ENCODE measurements at places on chromosomes 13 and 19.

DNA sequence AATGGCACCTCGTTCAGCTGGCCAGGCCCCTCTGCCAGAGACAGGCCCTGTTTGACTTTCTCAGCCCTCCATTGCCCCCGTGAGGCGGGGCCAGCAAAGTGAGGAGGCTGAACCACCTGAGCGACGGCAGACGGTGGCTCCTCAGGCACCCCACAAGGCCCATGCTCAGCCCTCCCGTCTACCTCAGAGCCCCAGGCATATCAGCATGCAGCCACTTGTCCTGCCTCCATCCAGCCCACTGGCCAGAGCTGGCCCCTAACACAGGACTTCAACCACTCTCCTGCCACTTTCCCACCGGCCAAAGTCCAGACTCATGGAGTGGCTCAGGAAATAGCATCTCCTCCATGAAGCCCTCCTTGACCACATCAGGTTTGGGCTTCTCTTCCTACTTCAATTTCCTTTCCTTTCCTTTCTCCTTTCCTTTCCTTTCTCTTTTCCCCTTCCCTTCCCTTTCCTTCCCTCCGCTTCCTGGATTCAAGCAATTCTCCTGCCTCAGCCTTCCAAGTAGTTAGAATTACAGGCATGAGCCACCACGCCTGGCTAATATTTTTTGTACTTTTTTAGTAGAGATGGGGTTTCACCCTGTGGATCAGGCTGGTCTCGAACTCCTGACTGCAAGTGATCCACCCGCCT is 9.3 kb downstream of the SLC7A10 start:
- no peak for DNase-seq

GRCh38 chr13:85590231-85590931 is 208.8 kb downstream of the SLITRK6 start:
- DNase-seq, result no peak

- DNase-seq, result peak; percentile 47
These were observed 27.9 kb upstream of the VSTM2B start for GRCh38 chr19:29497686-29498436.

- no peak for DNase-seq
These were observed 149.0 kb downstream of the SLITRK1 start for GRCh38 chr13:83733293-83733692.

DNA sequence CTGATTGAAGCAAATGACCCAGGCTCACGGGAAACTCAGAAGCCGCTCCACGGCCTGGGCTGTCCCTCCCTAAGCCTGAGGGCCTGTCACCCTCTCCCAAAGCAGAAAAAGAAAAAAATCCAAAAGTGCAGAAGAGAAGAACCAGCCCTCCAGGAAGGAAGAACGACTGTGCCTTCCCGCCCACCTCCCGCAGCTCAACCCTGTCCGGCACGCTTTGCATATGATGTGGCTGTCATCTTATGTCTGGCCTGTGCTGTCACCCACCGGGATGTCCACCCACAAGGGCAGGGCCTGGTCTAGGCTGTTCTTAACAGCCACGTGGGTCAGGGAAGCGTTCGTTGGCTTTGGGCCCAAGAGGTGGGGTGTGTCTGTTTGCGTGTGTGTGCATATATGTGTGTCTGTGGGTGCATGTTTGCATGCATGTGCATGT is 13.7 kb downstream of the ZBTB7A start:
- DNase-seq, result no peak

GRCh38 chr13:80224468-80224867 is 116.5 kb downstream of the SPRY2 start:
- no peak for DNase-seq

GRCh38 chr19:8705742-8706141 is 7.1 kb upstream of the ACTL9 start:
- no peak for DNase-seq

DNA sequence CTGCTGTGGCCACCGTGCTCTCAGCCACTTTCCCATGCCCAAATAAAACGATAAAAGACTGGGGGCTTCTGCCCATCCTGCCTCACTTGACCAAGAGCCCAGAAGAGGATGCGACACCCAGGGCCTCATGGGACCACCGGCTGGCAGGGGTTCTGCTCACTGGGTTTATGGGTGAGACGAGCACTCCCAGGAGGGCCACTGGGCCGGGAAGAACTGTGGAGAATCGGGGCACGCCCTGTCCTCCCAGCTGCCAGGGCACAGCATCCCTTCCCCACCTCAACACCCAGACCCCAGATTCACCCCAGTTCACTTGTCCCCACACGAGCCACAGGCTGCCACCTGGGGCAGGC is 4.7 kb upstream of the F10 start:
- DNase-seq, result peak; percentile 45

DNA sequence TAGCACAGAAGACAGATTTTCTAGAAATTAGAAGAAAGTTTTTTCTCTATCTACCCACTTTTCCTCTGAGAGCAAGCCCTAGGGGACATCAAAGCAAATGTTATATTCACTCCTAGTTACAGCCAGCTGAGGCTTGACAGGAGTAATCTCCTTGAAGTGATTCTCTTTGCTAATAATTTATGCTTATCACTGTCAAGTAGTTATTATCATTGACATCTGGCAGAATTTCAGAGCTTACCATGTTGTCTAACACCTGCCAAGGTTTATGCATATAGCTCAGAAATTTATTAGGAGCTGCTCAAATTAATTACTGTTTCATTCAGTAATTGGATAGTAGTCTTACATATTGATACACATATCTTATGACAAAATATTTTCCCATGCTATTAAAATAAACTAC is 465.9 kb upstream of the ATXN8OS start:
- no peak for DNase-seq

- no peak for DNase-seq
These were observed 69.6 kb downstream of the ARHGEF7 start for GRCh38 chr13:111184458-111185401.

- no peak for DNase-seq
These were observed 1.5 kb upstream of the CDX2 start for GRCh38 chr13:27970382-27971235.

DNA sequence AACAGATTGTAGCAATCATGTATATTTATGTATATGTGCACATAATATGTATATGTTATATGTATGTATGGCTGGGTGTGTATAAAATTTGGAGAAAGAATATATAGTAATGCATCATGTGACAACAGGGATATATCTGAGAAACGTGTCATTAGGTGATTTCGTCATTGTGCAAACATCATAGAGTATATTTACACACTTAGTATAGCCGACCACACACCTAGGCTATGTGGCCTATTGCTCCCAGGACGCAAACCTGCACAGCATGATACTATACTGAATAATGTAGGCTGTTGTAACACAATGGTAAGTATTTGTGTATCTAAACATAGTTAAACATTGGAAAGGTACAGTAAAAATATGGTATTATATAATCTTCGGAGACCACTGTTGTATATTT is 43.8 kb downstream of the ESD start:
- no peak for DNase-seq

GRCh38 chr19:34370983-34371382 is 6.0 kb downstream of the GPI start:
- DNase-seq, result no peak

DNA sequence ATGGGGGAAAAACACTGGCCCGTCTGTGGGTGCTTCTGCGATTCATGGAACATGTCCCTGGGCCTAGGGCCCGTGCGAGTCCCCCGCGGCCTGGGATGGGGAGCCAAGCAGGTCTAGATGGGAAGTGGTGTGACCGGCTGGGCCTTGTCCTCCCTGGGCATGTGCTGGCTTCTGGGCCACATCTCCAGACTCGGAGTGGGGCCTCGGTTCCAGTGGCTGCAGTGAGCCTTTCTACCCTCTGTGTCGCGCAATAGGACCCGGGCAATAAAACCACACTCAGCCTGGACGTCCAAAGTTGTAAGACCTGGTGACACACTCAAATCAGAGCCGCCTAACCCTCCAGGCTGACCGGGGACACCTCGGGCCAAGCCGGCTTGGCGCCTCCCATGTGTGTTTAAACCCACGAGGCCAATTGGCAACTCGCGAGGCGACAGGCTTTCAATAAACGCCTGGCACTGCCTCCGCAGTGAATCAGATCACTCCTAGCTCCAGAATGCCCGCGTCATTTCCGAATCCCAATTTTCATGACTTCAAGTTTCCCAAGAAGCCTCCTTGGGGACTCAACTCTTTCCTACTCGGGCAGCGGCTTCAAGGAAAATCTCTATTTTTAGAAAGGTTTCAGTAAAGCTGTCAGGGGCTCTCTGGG is 57.3 kb downstream of the KLF2 start:
- peak; percentile 99 for DNase-seq

DNA sequence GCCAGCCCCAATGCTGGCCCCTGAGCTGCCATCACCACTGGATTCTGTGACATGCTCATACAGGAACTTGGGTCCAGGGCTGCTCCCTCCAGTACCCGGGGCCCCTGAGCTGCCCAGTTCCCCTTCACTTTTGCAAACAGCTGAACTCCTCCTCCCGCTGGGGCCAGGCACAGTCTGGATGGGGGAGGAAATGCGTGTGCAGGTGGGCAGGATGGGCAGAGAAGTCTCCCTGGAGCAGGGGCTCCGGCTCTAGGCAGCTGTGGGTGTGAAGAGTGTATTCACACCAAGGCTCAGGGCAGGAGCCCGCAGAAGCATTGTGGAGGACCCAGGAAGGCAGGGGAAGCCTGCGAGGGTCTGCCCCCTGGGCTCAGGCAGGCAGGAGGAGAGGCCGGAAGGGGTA is 12.4 kb downstream of the POP4 start:
- no peak for DNase-seq

DNA sequence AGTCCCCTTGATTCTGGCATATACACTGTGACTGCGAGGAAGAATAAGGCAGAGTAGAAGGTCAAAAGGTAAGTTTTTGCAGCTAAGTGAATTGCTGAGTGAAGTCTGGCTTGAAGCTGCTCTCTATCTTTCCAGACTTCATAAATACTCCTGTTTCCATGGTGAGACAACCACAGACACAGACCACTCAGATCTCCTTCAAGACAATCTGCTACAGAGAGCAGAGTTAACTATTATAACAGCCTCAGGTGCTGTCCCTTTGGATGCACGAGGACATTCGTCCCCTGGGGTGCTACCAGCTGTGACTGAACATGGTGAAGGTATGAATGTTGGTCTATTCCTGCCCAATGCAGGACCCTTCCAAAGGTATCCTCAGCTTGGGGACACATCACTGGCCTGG is 104.0 kb downstream of the MYCBP2 start:
- DNase-seq, result no peak

GRCh38 chr19:46958532-46958931 is 61.1 kb upstream of the NPAS1 start:
- DNase-seq, result no peak

- no peak for DNase-seq
These were observed 1430.7 kb upstream of the PCDH20 start for GRCh38 chr13:62846302-62846701.

GRCh38 chr13:25939961-25940687 is 111.7 kb downstream of the SHISA2 start:
- no peak for DNase-seq

- DNase-seq, result no peak
These were observed 1.1 kb downstream of the RYR1 start for GRCh38 chr19:38434549-38435051.

- DNase-seq, result no peak
These were observed 21.2 kb upstream of the MCF2L start for GRCh38 chr13:112947796-112948195.

DNA sequence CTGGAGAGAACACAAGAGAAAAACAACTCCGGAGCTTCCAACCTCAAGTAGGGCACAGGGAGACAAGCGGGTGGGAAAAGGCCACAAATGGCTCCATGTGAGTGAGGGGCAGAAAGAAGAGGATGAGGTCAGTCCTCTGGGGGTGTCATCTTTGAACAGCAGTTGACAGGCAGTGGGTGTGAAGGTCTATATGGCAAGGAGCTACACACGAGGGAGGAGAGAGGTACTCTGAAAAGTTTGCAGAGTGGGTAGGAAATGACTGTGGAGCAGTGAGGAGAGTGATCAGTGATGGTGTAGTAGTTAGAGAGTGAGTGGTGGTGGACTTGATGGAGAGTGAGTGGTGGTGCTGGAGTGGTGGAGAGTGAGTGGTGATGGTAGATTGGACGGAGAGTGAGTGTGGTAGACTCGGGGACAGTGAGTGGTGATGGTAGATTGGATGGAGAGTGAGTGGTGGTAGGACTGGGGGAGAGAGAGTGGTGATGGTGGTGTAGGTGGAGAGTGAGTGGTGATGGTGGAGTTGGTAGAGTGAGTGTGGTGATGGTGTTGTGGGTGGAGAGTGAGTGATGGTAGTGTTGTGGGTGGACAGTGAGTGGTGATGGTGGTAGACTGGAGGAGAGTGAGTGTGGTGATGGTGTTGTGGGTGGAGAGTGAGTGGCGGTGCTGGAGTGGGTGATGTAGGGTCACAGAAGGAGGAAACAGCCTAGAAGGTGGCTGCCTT is 4.0 kb downstream of the TFDP1 start:
- peak; percentile 62 for DNase-seq

- no peak for DNase-seq
These were observed 18.4 kb downstream of the AMER2 start for GRCh38 chr13:25153736-25154135.

- DNase-seq, result no peak
These were observed 11.6 kb upstream of the CNMD start for GRCh38 chr13:52751196-52751595.

DNA sequence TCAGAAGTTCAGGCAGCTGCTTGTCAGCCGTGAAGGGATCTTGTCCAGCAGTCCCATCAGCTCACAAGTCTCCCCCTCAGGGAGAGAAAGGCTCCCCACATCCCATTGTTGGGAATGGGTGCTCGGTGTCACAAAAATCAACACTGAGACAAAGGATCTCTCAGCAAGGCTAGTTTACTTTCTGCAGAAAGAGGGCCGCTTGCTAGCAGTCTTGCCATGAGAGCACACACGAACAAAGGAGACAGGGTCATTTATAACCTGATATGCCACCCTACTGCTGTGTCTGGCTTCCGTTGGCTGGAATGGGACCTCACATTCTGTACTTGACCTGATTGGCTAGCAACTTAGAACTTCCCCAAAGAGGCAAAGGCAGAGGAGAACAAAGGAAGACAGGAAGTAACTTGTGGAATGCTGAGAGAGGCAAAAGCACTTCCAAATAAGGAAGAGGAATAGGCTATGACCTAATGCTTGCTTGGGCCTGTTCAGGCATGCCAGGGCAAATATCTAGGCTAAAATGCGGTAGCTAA is 8.7 kb upstream of the IGFL3 start:
- no peak for DNase-seq

- DNase-seq, result no peak
These were observed 34.6 kb downstream of the CEBPA start for GRCh38 chr19:33267706-33268105.

- DNase-seq, result no peak
These were observed 39.2 kb upstream of the GARRE1 start for GRCh38 chr19:34215006-34215665.

GRCh38 chr13:114024603-114025404 is 50.9 kb upstream of the C13orf46 start:
- DNase-seq, result no peak

DNA sequence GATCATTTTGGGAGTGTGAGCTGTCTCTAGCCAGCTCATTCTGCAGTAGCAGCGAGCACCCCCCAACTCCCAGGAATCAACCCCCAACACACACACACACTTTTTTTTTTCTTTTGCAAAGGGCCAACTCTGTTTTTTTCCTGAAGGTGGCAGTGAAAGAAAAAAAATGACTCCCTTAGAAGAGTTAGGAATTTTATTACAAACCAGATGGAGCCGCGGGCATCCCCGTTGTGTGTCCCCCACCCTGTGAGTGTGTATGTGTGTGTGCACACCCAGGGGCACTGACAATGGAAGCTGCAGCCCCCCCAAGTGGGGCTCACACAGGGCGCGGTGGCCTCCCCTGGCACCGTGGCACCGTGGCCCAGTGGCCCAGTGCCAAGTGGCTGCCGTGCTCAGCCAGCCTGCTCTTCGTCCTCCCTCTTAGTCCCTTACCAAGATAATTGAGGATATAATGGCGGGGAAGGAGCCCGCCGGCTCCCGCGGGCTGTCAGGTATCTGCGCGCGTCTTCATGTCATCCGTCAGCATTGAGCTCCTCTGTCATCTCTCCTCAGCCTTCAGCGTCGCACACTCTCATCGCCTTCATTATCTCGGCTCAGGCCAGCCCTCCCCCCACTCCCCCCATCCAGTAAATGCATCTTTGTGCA is 314.1 kb downstream of the ZNF536 start:
- DNase-seq, result no peak
